Tibial nerve (tissue), 4 donors: ENCODE measurements at places on chromosomes 13 and 19.

- DNase-seq, result peak; percentile 67
These were observed 8.7 kb downstream of the HOMER3 start for GRCh38 chr19:18932216-18932841.

DNA sequence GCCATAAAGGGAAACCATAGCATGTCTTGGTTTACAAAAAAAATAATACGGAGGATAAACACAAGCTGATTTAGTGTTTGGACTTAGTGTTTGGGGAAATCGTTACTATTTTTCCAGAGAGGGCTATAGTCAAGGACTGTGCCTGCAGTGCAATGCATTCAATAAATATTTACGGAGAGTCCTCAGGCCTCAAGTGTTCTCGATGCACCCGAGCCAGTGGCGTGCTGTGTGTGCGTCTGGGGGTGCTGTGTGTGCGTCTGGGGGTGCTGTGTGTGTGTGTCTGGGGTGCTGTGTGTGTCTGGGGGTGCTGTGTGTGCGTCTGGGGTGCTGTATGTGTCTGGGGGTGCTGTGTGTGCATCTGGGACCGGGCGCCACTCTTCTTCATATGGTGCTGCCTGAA, 71.7 kb upstream of the GTF3A start:
- DNase-seq, result no peak

DNA sequence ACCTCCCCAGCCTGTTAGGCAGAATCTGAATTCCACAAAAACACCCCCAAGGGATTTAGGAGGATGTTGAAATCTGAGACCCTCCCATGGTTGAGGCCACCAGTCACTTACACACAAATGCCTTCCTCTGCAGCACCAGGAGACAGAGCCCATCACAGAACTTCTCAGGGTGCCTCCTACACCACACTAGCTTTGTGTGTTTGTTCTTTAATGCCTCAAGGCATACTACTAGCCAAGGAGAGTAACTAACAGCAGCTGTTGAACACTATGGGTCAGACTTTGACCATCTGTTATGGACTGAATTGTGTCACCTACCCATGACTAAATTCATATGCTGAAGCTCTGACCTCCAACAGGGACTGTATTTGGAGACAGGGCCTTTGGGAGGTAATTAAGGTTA, 9.5 kb upstream of the MED26 start:
- DNase-seq, result no peak

GRCh38 chr13:101308247-101309013, 107.9 kb downstream of the NALCN start:
- no peak for DNase-seq

- DNase-seq, result no peak
These were observed 61.4 kb downstream of the RNASEH2B start for GRCh38 chr13:50970956-50971355.

GRCh38 chr19:18366021-18366435, 19.9 kb upstream of the GDF15 start:
- no peak for DNase-seq

- peak; percentile 43 for DNase-seq
These were observed 23.5 kb downstream of the KCTD15 start for GRCh38 chr19:33819880-33820781.

GRCh38 chr19:7947939-7948338, 4.5 kb upstream of the TIMM44 start:
- no peak for DNase-seq
